H7 (cell line): ENCODE measurements at places on chromosomes 1 and 21. TPM values are rescaled to one million over a fixed set of nuclear protein-coding genes. Genes with fewer than 3 reads are reported as not detected.

The EPB41 gene
- 58.7 and 79.7 TPM in 2 replicates for total RNA-seq

The ERICH3 gene
- total RNA-seq: not detected in 2 replicates

The CCDC190 gene
- total RNA-seq: not detected in 2 replicates

The STYXL2 gene
- 0.07 and 0.24 TPM in 2 replicates for total RNA-seq

The EBNA1BP2 gene
- total RNA-seq: 138 and 151 TPM in 2 replicates

The GRIK3 gene
- total RNA-seq: 5.4 and 8.2 TPM in 2 replicates

The OLIG2 gene
- 0.17 and 0.67 TPM in 2 replicates for total RNA-seq

The KRTAP7-1 gene
- total RNA-seq: not detected in 2 replicates

The EPHB2 gene
- total RNA-seq: 12.3 and 14.8 TPM in 2 replicates

The C1orf105 gene
- total RNA-seq: not detected in 2 replicates

The PTGFR gene
- not detected in 2 replicates for total RNA-seq

The FCRL6 gene
- total RNA-seq: not detected in 2 replicates

The TLR5 gene
- total RNA-seq: 0.17 and 0.44 TPM in 2 replicates

The SAMD13 gene
- 2.1 and 3.1 TPM in 2 replicates for total RNA-seq

The RPL11 gene
- 1,671 and 2,124 TPM in 2 replicates for total RNA-seq

The UBQLN4 gene
- total RNA-seq: 64.6 and 66.3 TPM in 2 replicates

The PRUNE1 gene
- 33.5 and 36.3 TPM in 2 replicates for total RNA-seq

The C1orf87 gene
- total RNA-seq: not detected in 2 replicates

The LRRC40 gene
- total RNA-seq: 60.6 and 79.5 TPM in 2 replicates

The NPHS2 gene
- total RNA-seq: not detected in 2 replicates

The KCND3 gene
- 0.21 and 0.63 TPM in 2 replicates for total RNA-seq

The LRRC53 gene
- not detected in 2 replicates for total RNA-seq

The LCE3D gene
- not detected in 2 replicates for total RNA-seq

The DIO1 gene
- 0.41 TPM in 1 of 2 replicates, not detected in the other for total RNA-seq

The HSPB7 gene
- total RNA-seq: 0.07 TPM in 1 of 2 replicates, not detected in the other

The DMBX1 gene
- total RNA-seq: 4.2 and 5.4 TPM in 2 replicates

The ANXA9 gene
- total RNA-seq: 0.62 and 1.6 TPM in 2 replicates

The HNRNPCL2 gene
- not detected in 2 replicates for total RNA-seq

The ADORA3 gene
- total RNA-seq: not detected in 2 replicates

The KDF1 gene
- 14.4 and 14.6 TPM in 2 replicates for total RNA-seq

The OR2AK2 gene
- total RNA-seq: not detected in 2 replicates

The SRSF4 gene
- total RNA-seq: 62.5 and 76.6 TPM in 2 replicates

The POU3F1 gene
- total RNA-seq: 2.9 and 4.8 TPM in 2 replicates

The PIGV gene
- 28.3 TPM in 2 replicates for total RNA-seq

The IFI44 gene
- total RNA-seq: not detected in 2 replicates

The LCE2A gene
- total RNA-seq: not detected in 2 replicates

The OR6K3 gene
- total RNA-seq: not detected in 2 replicates

The FAAH gene
- 12.6 and 19.8 TPM in 2 replicates for total RNA-seq

The HTR6 gene
- 0.45 and 1.9 TPM in 2 replicates for total RNA-seq

The TTLL10 gene
- not detected in 2 replicates for total RNA-seq

The RRAGC gene
- total RNA-seq: 11.2 and 12.3 TPM in 2 replicates

The CAMK2N1 gene
- 0.92 and 1.5 TPM in 2 replicates for total RNA-seq

The LDLRAD2 gene
- total RNA-seq: 0.97 and 1.3 TPM in 2 replicates

The GRHL3 gene
- total RNA-seq: 0.21 and 0.33 TPM in 2 replicates
